ENCODE measurements at places on chromosomes 5 and 9.

- DNase-seq, result no peak
These were observed 182.5 kb upstream of the NR3C1 start for GRCh38 chr5:143585970-143586369.

- DNase-seq, result no peak
These were observed 300.0 kb downstream of the PIK3R1 start for GRCh38 chr5:68515514-68515913.

GRCh38 chr9:93133681-93134014, 403 bp downstream of the NINJ1 start:
- peak; percentile 4 for DNase-seq

- DNase-seq, result no peak
These were observed 86.5 kb downstream of the ADGRV1 start for GRCh38 chr5:90645024-90645610.

GRCh38 chr9:87783180-87783579, 57.3 kb downstream of the CTSL start:
- no peak for DNase-seq

DNA sequence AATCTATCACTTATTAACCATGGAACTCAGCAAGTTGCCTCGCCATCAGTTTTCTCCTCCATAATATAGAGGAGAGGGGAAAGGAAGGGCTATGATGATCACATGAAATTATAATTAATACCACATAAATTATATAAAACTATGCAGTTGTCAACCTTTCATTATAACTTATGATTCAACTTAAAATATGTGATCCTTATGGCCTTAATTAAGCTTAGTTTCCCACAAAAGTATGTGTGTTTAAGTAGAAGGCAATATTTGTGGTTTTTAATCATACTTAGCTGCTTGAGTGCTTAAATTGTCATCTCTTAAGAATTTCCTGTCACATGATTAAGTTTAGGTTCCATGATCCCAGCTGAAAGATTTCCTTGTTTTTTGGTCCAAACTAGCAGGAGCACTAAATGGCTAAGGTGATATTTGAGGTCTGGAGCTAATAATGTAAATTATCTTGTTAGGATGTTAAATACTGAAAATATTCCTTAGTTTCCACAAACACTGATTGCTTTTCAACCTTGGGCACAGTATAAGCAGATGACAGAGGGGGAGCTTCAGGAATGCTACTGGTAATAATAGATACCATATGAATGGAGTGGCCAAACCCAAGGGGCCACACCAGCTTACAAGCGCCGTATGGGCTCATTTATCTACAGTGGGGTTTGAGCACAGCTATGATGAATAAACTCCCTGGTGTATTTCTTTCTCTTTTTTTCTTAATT, 26.4 kb upstream of the F2R start:
- DNase-seq, result no peak

- DNase-seq, result peak; percentile 63
These were observed at the start of gene SYK for GRCh38 chr9:90801241-90801972. Gene SYK (plus strand): TSS chr9:90801819. CDS start chr9:90843899, 42,080 bp downstream.

DNA sequence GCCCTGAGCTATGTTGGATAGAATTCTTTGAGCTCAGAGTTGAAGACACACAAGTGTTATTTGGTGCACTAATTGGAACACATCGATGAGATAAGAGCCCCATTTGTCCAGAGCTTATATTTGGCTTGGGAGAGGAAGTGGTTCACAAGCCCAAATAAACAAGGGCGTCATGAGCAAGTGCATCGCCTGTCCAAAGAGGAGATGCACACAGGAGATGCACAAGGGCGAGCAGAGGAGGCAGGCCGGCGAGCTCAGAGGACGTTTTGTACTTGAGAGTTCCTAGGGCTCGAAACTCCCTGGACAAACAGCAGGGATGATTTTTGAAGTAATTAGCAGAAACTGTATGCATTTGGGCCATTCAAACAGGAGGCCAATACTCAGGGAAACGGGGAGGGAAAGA, 212.8 kb upstream of the IRX1 start:
- DNase-seq, result no peak

DNA sequence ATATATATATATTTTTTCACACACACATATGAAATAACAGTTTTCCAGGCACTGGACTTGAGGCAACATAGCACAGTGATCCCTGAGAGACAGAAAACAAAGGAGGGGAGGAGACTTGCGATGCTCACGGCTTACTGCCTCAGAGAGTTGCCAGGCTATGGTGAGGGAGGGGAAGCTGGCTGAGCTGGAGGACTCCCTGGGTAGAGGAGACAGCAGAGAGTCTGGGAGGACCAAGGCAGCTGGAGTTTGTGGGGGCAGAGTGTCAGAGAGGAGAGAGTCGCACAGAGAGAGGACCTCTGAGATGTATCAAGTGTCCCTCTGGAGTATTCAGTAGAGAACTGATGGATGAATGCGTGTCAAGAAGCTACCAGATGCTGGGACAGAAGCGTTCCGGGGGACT, 23.1 kb upstream of the QSOX2 start:
- no peak for DNase-seq

DNA sequence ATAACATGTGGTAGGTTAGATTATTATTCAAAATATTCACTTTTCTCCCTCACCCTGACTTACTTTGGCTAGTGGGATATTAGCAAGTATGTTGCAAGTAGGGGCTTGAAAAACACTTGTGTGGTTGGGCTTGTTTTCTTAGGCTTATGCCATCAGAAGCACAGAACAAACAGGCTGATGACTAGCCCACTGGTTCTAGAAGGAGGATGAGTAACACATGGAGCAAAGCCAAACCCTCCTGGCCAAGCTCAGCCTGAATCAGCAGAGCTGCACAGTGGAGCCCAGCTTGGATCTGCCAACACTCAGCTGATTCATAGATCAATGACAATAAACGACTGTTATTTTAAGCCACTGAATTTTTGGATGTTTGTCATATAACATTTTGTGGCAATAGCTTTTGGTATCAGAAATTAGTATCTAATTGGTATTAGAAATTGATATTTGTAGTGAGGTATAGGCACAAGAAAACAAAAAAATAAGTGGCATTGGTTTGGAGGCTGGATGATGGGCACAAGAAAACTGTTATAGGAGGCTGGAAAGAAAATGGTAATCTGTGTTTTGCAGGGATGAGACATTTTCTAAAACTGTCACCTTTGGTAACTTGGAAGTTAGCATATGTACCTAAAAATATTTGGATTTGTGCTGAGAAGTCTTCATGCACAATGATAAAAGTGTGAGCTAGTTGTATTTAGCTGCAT, 46.1 kb upstream of the ZBED3 start:
- DNase-seq, result no peak

GRCh38 chr9:12801663-12802062, 26.8 kb downstream of the LURAP1L start:
- DNase-seq, result no peak
